ENCODE measurements at places on chromosomes 4 and X.

- no peak for DNase-seq
These were observed 14.8 kb upstream of the MAMLD1 start for GRCh38 chrX:150348365-150348764.

- no peak for DNase-seq
These were observed 1.2 kb upstream of the TADA2B start for GRCh38 chr4:7041801-7042502.

GRCh38 chrX:39525758-39526157 lies 572.0 kb downstream of the BCOR start:
- no peak for DNase-seq

DNA sequence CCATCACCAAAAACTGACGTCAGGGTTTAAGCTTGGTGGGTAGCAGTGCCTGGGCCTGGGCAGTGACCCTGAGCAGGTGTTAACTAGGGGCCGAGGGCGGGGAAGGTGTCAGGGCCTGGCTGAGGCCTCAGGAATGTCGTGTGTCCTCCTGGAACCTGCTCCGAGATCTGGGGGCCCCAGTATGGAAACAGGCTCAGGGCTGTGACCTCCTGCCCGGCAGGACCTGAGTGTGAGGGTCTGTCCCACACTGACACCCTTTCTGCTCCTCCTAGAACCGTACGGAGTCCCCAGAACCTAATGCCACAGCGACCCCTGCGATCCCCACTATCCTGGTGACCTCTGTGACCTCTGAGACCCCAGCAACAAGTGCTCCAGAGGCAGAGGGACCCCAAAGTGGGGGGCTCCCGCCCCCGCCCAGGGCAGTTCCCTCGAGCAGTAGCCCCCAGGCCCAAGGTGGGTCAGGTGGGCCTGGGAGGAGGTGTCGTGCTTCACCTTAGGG lies 741 bp downstream of the HGFAC start:
- no peak for DNase-seq

GRCh38 chr4:186957952-186958555 lies 234.4 kb upstream of the FAT1 start:
- no peak for DNase-seq

GRCh38 chr4:102543030-102543928 lies 42.1 kb downstream of the NFKB1 start:
- DNase-seq, result no peak

GRCh38 chr4:182547435-182547834 lies 304.2 kb downstream of the TENM3 start:
- no peak for DNase-seq

GRCh38 chrX:2500803-2501558 lies at the start of the genes DHRSX and ZBED1:
TSS of gene DHRSX (minus strand) at chrX:2500976. CDS start at chrX:2500925, 51 bp downstream.
TSS of gene ZBED1 (minus strand) at chrX:2500976. CDS start at chrX:2490719, 10,257 bp downstream.
- DNase-seq, result no peak

- DNase-seq, result no peak
These were observed 59.7 kb downstream of the HTT start for GRCh38 chr4:3134201-3134600.

DNA sequence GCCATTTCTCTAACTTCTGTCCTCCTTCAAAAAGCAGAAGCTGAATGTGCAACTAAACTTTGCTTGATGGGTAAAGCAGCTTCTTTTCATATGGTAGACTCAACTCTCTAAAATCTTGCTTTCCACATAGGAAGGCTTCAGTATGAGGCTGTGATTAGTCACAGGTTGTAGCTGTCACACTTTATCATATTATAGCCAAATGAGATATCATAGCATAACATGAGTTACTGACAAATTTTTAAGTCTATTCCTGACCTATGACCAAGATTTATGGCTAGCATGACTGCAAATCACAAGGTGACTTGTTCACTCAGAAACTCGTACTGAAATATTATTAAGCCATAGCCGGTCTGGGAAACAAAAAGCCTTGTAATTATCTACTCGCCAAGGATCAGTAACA lies 998.6 kb downstream of the RPA4 start:
- DNase-seq, result no peak

- no peak for DNase-seq
These were observed 177.1 kb downstream of the BMPR1B start for GRCh38 chr4:94934864-94935263.

GRCh38 chr4:8730681-8731080 lies 138.1 kb downstream of the CPZ start:
- DNase-seq, result no peak

DNA sequence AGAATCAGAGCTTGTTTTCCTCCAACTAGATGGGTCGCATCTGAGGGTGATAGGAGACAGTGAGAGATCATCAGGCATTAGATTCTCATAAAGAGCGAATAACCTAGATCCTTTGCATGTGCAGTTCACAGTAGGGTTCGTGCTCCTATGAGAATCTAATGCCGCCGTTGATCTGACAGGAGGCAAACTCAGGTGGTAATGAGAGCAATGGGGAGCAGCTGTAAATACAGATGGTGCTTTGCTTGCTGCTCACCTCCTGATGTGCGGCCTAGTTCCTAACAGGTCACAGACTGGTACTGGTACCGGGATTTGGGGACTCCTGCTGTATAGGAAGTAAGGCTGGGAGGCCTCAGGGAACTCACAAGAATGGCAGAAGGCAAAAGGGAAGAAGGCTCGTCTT lies 276.5 kb downstream of the FAT4 start:
- DNase-seq, result no peak

DNA sequence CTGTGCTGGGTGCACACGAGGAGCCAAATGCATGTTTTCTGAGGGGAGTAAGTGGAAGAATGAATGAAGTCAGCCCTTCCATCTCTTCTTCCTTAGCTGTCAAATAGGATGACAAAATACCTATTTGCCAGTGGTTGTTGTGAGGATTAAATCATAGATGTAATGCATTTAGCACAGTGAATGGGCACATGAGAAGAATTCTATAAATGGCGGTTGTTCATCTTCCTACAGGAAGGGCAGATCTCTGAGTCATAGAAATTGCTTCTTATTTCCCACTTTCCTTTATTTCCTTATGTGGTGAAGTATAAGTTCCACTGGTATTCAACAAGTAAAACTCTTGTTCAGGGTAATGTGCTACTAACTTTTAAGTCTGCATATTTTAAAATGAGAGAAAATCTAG lies 83.1 kb downstream of the SORBS2 start:
- no peak for DNase-seq

DNA sequence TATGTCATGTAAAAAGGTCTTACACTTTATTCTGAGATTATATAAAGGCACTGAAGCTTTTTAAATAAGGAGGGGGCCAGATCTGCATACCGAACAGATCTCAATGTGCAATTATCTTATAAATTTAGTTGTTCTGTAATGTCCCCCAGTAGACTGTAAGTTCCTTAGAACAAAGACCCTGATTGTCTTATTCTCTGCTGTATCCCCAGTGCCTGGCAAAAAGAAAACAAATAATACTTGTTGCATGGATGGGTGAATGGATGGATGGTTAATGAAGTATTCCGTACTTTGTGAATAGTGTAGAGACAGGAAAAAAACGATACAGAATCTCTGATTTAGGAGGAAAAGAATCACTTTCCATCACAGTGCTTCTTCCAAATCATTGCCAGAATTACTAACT lies 141.5 kb downstream of the CHM start:
- no peak for DNase-seq

DNA sequence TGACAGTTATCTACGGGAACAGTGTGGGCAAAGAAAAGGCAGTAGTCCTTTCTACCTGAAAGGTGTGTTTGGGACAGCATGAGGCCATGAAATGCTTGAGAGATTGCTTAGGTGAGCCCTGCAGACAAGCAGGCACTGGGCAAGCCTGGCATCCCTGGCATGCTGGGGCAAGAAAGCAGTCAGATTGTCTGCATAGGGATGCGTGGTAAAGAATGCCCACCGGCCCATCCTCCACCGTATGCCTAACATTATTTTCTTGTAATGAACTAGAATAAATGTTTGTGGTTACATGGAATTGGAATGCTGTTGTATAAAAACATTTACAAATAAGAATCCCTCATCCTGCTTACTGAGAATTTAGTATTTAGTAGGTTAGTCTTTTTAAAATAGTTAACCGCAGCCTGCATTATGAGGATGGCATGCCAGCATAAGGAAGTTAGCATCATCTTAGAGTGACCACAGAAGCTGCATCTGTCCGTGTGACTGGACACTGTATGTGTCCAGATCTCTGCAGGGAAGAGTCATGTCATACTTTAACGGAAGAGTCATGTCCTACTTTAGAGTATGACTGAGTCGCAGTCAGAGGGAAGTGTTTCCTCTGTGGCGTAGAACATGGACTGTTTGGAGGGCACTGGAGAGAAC lies 18.9 kb downstream of the ZBTB49 start:
- DNase-seq, result no peak

DNA sequence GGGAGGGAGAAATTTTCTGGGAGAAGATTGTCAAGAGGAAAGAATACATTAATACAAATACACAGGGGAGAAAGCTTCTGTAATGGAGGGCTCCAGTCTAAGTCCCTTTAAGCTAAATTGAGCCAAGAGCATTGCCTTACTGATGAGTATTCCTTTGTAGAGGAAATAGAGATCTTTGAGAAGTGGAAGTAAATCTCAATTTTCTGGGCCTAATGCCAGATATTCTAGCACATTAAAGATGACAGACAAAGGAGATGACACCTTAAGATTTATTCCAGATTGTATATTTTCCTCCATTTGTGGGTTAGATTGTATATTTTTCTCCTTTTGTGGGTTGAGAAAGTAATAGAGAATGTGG lies 28.5 kb upstream of the SMAD1 start:
- DNase-seq, result no peak

DNA sequence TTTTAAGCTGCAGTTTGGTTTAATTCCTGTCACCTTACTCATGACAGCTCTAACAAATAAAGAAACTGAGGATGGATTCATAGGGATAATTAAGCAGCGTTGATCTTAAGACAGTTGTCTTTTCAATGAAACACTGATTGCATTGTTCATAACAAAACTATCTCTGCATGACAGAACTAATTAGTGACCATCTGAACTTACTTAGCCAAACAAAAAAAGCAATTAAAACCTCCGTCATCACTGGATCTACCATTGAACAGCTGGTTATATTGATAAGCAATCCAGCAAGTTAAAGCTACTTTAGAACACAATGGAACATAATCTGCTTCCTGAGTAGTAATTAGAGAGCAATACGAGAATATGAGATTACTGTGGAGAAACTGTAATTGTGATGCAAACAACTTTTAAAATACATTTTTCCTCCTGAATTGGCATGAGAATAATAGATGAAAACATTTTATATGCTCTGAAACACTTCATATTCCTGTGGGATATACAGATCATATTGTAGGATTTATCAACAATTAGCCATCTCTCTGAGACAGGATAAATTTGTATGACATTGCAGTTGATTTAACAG lies 2576.8 kb downstream of the PCDH7 start:
- DNase-seq, result no peak

DNA sequence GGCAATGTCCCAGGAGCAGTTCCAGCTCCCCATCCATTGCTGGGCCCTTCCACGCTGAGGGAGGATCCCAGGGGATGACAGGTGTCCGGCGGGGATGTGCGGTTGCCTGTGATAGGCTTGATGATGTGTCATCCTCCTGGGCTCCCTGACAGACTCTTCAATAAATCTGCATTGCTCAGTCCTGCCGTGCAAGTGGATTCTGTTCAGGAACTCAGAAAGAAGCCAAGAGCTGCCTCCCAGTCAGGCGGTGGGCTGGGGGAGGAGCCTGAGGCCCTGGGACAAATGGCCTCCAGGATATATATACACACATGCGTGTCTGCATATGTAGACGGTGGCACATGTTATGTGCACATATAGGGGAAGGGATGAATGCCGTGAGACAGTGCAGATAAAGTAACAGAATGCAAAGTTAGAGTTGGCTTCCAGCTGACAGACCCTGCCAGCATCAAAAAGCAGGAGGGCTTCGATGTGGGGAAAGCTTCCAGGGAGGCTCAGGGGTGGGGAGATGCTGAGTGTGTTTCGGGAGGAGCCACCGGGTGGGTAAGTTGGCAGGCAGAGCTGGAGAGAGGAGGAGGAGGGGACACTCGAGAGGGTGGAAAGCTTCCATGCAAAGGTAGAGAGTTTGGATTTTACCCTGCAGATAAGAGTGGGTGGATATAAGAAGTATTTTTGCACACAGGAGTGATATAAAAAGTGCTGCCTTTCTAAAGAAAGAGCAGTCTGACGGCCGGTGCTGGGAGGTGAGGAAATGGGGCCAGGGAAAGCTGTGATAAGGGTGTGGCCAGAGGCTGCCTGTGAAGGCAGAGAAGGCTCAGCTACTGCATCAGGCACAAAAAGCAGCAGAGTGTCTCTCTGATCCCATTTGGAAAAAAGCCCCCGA lies 28.5 kb upstream of the CRMP1 start:
- no peak for DNase-seq

DNA sequence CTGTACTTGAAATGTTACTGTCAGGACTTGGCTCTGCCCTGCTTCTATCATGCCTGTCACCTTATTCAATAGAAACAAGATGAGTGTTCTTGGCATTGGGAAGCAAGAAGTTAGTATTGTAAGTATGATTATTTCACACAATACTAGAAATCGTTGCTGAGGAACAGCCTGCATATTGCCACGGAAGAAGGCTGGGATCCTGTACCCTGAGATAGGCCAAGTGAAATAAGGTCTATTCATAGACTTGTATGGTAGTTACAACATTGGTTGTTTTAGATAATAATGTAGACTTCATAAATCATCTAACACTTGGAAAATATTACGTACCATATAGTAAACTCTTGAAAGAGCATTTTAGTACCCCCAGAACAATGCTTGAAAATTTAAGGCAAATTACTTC lies 215.9 kb downstream of the DMD start:
- no peak for DNase-seq

- DNase-seq, result no peak
These were observed 81.1 kb upstream of the RAPGEF2 start for GRCh38 chr4:159021597-159022385.

DNA sequence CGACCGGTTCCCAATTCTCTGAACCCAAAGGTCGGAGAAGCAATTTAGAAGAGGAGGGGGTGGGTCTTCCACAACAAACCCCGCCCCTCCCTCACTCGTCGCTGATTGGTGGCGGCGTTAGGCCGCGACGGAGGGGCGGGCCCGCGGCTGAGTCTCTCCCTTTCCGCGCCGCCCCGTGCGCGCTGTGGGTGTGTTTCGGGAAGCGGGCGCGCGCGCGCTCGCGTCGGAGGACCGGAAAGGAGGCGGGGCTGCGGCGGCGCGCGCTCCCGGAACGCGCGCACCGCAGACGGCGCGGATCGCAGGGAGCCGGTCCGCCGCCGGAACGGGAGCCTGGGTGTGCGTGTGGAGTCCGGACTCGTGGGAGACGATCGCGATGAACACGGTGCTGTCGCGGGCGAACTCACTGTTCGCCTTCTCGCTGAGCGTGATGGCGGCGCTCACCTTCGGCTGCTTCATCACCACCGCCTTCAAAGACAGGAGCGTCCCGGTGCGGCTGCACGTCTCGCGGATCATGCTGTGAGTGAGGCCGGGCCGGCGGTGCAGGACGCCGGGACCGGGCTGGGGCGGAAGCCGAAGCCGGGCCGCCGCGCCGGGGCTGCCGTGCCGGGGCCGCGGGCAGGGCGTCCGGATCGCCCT lies at the start of gene SPCS3:
TSS of gene SPCS3 (plus strand) at position 263 of the 636 bp plus-strand sequence. CDS start at position 374, 111 bp downstream.
- DNase-seq, result peak; percentile 92

GRCh38 chr4:144647590-144647989 lies 1.6 kb downstream of the HHIP start:
- no peak for DNase-seq
